Inflammatory macrophage treated with lipopolysaccharide for 4 hours (primary cell): ENCODE measurements at places on chromosomes 12 and 14.

DNA sequence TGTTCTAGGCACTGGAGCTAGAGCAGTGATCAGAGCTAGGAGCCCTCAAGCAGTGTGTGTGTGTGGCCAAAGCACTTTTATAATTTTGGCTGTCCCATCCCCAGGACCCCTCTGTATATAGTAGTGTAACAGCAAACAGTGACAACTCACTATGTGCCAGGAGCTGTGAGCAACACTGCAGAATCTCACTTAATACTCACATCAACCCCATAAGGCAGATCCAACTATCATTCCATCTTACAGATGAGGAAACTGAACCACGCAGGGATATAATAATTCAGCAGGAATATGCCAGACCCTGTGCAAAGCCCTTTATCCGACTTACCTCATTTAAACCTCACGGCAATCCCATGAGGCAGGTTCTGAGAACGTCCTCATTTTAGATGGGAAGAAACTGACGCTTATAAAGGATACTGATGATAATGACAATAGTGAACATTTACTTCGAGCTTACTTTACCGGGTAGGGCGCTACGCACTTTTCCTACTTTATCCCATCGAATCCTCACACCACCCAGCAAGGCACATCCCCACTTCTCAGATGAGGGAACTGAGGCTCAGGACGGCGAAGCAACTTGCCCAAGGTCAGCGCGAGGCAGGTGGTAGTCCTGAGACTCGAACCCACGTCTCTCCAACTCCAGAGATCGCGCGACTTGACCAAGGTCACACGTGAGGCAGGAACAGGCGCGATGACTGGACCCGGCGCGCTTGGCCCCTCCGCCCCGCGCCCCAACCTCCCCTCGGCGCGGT is 687 bp downstream of the RAB35 start:
- DNase-seq = peak; percentile 44

GRCh38 chr12:15535352-15535781 is 213.1 kb downstream of the PTPRO start:
- peak; percentile 32 for DNase-seq

DNA sequence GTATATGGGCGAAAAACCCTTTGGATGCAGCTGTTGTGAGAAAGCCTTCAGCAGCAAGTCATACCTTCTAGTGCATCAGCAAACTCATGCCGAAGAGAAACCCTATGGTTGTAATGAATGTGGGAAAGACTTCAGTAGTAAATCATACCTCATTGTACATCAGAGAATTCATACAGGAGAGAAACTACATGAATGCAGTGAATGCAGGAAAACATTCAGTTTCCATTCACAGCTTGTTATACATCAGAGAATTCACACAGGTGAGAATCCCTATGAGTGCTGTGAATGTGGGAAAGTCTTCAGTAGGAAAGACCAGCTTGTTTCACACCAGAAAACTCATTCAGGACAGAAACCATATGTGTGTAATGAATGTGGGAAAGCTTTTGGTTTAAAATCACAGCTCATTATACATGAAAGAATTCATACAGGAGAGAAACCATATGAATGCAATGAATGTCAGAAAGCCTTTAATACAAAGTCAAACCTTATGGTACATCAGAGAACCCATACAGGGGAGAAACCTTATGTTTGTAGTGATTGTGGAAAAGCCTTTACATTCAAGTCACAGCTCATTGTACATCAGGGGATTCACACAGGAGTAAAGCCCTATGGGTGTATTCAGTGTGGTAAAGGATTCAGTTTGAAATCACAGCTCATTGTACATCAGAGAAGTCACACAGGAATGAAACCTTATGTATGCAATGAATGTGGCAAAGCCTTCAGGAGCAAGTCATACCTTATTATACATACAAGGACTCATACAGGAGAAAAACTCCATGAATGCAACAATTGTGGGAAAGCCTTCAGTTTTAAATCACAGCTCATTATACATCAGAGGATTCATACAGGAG is 21.4 kb downstream of the ZNF268 start:
- no peak for DNase-seq

DNA sequence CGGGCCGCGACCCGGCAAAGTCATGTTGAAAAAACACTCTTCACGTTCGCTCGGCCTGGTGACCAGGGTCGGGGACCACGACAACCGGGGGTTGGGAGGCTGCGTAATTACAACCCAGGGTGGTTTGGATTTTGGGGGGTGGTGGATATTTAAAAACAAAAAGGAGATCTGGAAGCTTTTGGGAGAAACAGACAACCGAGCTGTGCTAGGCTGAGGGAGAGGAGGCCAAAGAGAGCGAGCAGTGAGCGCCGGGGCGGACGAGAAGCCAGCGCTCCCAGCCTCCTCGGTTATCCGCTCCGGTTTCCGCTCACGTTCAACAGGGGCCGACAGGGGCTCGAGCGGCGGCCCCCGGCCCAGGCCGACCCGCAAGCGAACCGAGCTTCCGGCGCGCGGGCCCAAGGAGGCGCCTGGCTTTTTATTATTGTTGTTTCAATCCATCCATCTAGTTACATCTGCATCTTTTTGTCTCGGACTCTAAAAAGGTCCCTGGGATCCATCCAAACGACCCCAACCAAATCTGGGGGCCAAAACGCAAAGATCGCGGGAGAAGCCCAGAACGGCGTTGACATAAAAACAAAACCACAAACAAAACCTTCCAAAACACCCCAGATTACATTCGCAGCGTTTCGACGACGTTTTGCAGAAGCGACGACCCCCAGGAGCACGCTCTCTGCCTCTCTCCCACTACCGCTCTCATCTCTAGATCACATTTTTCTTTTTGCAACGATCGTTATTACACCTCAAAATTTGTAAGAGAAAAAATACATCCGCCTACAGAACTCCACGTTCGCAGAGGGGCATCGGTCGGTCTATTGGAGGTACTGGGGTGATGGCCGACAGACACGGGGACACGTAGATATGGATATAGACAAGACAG is 771 bp downstream of the OTX2 start:
- no peak for DNase-seq

DNA sequence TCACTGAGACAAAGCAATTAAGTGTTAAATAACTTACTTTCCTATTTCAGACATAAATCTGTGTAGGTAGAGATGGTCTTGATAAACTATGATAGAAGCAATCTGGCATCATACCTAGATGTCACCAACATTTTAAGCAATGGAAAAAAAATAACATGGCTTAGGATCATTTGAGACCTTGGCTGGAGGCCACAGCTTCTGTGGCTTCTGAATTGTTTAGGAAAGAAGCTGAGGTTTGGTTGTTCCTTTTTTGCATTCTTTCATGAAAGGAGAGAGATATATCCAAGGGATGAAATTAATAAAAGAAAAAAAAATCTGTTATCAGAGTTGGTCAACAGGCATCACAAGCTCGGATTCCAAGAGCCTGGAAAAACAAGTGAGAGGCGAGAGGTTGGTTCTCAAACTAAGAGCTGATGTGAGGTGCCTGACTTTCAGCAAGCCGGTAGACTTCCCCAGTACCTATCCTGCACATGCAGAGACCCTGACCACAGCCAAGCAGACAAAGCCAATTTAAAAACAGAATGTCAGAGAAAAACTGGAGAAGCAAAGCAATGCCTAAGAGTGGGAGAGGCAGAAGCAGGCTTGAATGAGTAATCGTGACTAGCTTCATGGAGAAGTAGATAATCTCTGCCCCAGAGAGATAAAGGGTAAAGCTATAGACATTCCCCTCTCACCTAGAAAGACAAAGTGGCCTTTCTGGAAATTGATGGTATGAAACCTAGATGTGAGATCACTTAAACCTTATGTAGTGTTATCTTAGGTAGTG is 43.4 kb upstream of the ST8SIA1 start:
- DNase-seq = peak; percentile 24
